ENCODE measurements at places on chromosomes 1 and 21.

GRCh38 chr1:16244650-16245285, 7.8 kb upstream of the CPLANE2 start:
- DNase-seq: no peak

DNA sequence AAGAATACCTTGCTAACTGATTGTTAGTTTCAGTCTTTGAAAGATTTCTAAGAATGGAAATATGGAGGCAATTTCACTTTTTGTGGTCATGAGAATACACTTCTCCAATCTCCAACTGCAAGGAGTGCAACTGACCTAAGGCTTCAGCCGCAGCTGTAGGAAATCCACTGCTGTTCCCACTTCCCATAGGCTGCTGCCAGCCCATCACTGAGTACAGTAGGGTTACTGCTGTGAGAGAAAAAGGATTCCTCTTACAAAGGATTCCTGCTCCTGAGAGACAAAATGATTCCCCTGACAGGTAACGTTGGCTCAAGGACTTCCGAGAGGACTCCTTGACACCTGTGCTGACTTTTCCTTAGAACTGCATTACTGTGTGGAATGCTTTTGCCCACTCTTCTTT, 87.4 kb downstream of the ADGRL4 start:
- no peak for DNase-seq

GRCh38 chr1:65404941-65405340, 15.5 kb upstream of the LEPR start:
- no peak for DNase-seq

- no peak for DNase-seq
Observed at GRCh38 chr1:7526867-7527732, 244.0 kb upstream of the VAMP3 start.

DNA sequence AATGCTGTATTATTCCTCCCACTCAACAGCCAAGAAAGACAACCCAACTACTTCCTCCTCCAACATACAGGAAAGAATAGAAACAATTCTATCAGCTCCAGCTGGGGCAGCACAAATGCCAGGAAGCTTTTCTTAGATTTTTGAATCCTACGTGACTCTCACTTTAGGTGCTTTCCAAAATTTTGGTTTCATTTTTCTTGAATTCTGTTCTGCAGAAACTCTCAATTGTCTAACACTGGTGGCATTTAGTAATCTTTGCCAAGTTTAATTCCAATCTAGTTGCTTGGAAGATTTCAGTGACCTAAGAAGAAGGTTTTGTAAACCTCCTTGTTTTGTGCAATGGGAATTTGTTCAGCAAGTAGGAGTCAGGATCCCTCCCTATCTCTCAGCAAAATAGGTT, 37.1 kb upstream of the DOCK7 start:
- DNase-seq: no peak

DNA sequence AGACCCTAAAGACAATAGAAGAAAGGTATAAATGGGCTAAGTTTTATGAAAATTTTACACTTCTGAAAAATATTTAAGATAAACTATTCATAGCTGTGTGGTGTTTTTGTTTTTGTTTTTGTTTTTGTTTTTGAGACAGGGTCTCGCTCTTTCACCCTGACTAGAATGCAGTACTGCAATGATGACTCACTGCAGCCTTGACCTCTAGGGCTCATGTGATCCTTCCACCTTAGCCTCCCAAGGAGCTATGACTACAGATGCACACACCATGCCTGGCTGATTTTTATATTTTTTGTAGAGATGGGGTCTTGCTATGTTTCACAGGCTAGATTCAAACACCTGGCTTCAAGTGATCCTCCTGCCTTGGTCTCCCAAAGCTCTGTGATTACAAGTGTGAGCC, 66.6 kb downstream of the PUM1 start:
- no peak for DNase-seq

DNA sequence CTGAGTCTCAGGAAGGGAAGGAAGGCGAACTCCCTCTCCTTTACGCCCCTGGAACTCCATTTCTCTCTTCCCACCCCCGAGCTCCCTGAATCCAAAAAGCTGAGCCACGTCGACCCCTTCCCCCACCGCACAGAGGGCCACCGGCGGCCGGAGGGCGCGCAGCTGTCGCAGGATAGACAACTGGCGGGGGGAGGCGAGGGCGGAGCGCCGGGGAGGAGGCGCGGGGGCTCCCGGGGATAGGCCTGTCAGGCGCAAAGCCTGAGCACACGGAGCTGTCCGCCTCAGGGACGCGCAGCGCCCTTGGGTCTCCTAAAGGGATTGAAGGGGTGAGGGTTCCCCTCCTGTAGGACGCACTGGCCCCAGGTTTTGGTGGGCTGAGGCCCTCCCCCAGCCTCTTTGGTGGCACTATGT, 752 bp upstream of the ACTA1 start:
- DNase-seq: no peak

GRCh38 chr1:180505732-180506335, 3.5 kb upstream of the ACBD6 start:
- no peak for DNase-seq

- no peak for DNase-seq
Observed at GRCh38 chr21:14270631-14271030, 54.7 kb downstream of the RBM11 start.

DNA sequence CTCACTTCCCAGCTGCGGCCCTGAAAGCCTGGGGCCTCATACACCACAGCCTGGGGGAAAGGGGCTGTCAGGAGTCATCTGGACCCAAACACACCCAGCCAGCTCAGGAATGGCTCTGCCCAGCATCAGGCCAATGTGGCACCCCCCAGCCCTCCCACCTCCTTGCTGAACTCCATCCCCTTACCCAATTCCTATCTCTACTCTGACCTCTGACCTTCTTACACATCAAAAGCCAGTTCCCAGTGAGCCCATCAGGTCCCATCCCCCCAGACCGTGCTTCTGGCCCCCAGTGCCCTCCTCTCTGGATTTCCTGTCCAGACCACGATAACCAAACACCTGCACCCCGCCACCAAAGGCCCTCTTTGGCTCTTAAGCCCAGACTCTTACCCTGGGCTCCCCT, 16.3 kb downstream of the CRYBG2 start:
- no peak for DNase-seq

DNA sequence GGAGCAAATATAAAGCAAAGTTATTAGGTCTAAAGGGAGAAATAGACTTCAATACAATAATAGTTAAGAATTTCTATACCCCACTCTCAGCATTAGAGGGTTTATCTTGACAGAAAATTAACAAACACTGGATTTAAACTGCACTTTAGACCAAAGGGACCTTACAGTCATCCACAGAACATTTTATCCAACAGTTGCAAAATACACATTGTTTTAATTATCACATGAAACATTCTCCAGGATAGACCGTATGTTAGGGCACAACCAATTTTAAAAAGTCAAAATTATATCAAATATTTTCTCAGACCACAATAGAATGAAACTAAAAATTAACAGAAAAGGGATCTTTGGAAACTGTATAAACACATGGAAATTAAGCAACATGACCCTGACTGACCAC, 384.5 kb upstream of the C1orf87 start:
- no peak for DNase-seq

DNA sequence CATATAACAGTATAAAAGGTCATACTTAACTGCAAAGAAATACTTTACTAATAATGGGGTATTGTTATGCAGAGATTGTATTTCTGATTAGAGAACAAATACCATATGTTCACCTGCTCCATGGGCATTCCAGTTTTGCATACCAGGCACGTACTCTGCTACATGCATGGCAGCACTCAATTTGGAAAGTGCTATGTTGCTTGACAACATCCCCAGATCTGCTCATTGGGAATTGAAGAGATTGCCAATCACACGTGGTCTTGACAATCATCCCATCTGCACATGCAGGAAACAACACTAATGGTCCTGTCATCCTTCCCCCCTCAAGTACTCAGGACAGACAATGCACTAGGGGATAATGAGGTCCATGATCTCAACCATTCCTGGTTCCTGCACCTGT, 63.4 kb upstream of the PDE4B start:
- no peak for DNase-seq

DNA sequence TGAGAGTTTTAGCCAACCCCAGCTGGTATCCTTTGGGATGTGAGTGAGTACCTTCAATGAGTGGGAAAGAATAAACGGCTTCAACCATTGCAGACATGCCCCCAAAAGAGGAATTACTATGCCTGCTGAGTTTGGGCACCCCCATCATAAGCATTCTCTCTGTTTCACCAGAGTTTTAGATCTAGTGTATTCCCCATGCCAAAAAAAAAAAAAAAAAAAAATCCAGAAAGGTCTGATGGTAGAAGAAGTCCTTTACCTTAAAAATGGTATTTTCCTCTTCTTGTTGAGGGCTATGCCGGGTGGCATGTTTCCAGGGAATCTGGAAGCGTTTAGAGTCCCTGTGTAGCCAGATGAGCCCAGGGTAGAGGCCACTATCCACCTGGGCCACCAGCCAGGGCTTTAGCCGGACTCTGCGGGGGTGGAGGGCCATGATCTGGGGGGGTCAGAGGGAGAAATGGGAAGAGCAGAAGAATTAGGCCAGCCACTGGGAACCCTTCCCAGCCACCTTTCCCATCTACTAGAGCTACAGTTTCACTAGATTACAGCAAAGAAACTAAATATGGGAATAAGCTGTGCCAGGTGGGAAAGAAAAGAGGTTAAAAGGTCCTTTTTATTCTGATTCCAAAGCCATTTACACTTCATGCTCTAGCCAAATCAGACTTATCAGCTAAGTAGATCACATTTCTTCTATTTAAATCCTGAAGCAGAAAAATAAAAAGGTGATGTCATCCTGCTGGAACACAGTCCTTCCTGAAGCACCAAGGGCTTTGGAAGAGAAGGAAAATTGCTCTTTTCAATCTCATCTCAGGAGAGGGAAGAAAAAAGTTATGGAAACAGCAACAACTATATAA, 4.7 kb downstream of the IRF6 start:
- peak; percentile 28 for DNase-seq

DNA sequence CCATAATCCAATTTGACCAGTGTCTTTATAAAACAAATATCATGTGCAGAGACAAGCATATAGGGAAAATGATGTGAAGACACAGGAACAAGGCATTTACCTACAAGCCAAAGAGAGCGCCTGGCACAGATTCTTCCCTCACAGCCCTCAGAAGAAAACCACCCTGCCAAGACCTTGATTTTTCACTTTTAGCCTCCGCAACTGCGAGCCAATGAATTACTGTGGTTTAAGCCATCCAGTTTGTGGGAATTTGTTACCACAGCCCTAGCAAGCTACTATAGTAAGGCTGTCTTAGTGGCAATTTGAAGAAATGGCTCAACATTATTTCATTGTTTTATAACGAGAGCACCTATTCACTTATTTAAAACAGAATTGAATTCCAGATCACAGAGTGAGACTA, 85.7 kb upstream of the CCDC190 start:
- DNase-seq: no peak

DNA sequence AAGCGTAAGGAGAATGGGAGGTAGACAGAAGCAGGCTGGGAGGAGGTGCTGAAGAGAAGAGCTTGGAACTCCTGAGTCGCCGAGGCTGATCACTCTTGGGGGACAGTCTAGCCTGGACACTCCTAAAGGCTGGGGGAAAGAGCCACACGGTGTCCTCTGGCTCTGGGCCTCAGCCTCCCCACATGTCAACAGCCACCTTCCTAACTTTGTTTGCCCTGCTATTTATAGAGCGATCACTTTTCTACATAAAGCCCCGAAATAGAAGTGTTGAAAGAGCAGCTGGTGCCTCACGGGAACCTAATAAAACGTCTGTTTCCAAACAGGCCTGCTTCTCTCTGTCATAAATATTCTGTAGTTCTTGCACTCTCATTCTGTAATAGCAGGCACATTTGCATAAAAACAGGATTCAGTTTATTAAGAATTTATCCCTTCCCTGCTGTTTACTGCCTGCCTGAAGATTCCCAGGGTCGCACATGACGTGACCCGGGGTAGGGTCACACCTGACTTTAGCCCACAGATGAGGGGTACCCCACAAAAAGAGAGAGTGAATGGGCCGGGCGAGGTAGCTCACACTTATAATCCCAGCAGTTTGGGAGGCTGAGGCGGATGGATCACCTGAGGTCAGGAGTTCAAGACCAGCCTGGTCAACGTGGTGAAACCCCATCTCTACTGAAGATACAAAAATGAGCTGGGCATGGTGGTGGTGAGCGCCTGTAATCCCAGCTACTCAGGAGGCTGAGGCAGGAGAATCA, 212.5 kb downstream of the TOMM20 start:
- no peak for DNase-seq

DNA sequence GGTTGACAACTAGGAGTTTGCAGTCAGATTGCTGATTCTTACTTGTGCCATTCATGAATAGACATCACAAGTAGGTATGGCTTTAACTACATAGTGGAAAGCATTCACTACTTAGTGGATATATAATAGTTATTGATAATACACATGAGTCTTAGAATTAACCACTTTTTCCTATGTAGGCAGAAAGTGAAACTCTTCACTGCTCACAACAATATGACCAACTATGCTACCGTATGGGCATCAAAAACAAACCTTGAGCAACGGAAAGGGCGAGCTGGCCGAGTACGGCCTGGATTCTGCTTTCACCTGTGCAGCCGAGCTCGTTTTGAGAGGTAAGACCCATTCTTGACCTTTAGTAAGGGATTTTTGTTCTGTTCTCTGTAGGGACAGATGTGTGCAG, 38.7 kb downstream of the DHX9 start:
- DNase-seq: no peak

- DNase-seq: no peak
Observed at GRCh38 chr1:111221633-111222291, 5.8 kb upstream of the CHI3L2 start.

- no peak for DNase-seq
Observed at GRCh38 chr1:24621121-24621520, 22.0 kb upstream of the SRRM1 start.

DNA sequence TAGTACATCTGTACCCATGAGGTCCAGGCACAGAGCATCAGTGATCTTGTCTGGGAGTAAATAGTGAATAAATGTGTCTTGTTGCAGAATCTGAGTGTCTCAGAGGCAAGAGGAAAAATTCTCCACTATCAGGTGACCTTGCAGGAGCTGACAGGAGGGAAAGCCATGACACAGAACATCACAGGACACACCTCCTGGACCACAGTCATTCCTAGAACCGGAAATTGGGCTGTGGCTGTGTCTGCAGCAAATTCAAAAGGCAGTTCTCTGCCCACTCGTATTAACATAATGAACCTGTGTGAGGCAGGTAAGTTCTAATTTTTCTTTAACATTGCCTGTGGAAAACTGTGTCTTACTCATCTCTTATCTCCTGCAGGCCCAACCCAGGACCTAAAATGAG, 43.1 kb downstream of the IL12RB2 start:
- no peak for DNase-seq

GRCh38 chr1:98478121-98478520, 183.4 kb upstream of the SNX7 start:
- DNase-seq: no peak

- no peak for DNase-seq
Observed at GRCh38 chr1:53257454-53258081, 19.2 kb upstream of the MAGOH start.
